Smooth muscle cell of the brain vasculature (primary cell): ENCODE measurements at places on chromosomes 4 and X.

DNA sequence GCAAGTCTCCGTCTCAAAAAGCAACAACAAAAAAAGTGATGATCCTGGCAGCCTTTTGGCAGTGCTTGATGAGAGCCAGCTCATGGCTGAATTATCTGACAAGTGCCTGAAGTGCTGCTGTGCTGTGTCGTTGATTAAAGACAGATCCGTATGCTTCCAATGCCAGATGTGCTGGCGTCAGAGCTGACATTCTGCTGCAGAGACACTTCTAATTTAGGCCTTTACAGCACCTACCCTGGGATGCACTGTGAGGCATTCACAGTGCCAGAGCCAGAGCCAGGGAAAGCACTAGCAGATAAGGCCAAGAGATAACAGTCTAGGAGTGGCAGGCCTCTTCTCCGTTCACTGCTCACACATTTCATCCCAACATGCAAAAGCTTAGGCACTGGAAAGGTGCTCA lies 995.5 kb downstream of the RAB28 start:
- DNase-seq, result no peak

- no peak for DNase-seq
Observed at GRCh38 chr4:172489861-172490260, 676.7 kb downstream of the GALNTL6 start.

- no peak for DNase-seq
Observed at GRCh38 chrX:2974961-2975360, 31.4 kb upstream of the ARSH start.

- peak; percentile 70 for DNase-seq
Observed at GRCh38 chrX:131704136-131704695, 160.3 kb downstream of the OR13H1 start.

DNA sequence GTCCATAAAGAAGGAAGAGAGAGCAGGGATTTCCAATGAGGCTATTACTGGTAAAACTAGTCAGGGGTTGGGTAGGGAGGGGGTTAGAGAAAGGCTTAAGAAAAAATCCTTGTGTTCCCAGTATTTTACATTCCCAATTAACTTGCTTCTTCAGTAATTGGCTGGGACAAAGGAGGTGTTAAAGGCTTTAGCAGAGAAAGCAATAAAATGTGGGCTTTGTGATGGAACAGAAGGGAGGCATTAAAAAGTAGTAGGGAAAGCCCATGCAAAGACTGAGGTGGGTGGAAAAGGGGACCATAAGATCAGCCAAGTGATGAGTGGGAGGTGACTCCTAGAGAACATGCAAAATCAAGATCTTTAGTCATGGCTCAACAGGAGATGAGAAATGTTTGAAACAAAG lies 1467.2 kb downstream of the RPA4 start:
- DNase-seq, result no peak
